Liver (tissue), 10 donors: ENCODE measurements at places on chromosomes 16 and 17. TPM values are rescaled to one million over a fixed set of nuclear protein-coding genes. Genes with fewer than 3 reads are reported as not detected.

- H3K36me3 ChIP-seq: no peaks in the 10 kb centered on the region
- H3K27ac ChIP-seq: no peak overlapping the region
- no peak for DNase-seq
- peak overlapping the region; percentile 74 for H3K4me3 ChIP-seq
- H3K4me1 ChIP-seq: no peaks in the 10 kb centered on the region
These were observed 440 bp downstream of the NPRL3 start for GRCh38 chr16:138049-138417.

- no peak overlapping the region for H3K4me3 ChIP-seq
- H3K27me3 ChIP-seq: no peaks in the 10 kb centered on the region
- peaks cover 63% of the 10 kb centered on the region for H3K36me3 ChIP-seq
- peaks cover 7% of the 10 kb centered on the region for H3K4me1 ChIP-seq
- DNase-seq: no peak
These were observed 12.8 kb downstream of the FLCN start for GRCh38 chr17:17224137-17224536.

Gene SAMD14
- polyA plus RNA-seq: not detected

- H3K4me3 ChIP-seq: no peak overlapping the region
- no peak overlapping the region for H3K27ac ChIP-seq
- DNase-seq: no peak
- no peaks in the 10 kb centered on the region for H3K27me3 ChIP-seq
- H3K36me3 ChIP-seq: no peaks in the 10 kb centered on the region
These were observed 15.6 kb upstream of the CDYL2 start for GRCh38 chr16:80819988-80820387.

GRCh38 chr16:48612611-48613010, 2.6 kb upstream of the N4BP1 start:
- H3K27ac ChIP-seq: peak overlapping the region; percentile 45
- H3K4me1 ChIP-seq: peaks cover 8% of the 10 kb centered on the region
- no peak overlapping the region for H3K4me3 ChIP-seq
- DNase-seq: no peak
- no peaks in the 10 kb centered on the region for H3K36me3 ChIP-seq
- no peaks in the 10 kb centered on the region for H3K27me3 ChIP-seq
